ENCODE measurements at places on chromosomes 11 and 22. TPM values are rescaled to one million over a fixed set of nuclear protein-coding genes. Genes with fewer than 3 reads are reported as not detected.

The BTG4 gene
- not detected for total RNA-seq

The MALAT1 gene
- total RNA-seq = 11,138 TPM

The MFNG gene
- total RNA-seq = 10.0 TPM

The HMGXB4 gene
- 14.8 TPM for total RNA-seq

The OR51B2 gene
- 0.66 TPM for total RNA-seq

The DLG2 gene
- 8.2 TPM for total RNA-seq

The SCARF2 gene
- 10.5 TPM for total RNA-seq

The MGAT3 gene
- 1.4 TPM for total RNA-seq

The ANGPTL5 gene
- 2.5 TPM for total RNA-seq

The STK33 gene
- 18.5 TPM for total RNA-seq

GRCh38 chr22:35684270-35684700 lies 33.4 kb upstream of the APOL5 start:
- no peaks in the 10 kb centered on the region for H3K36me3 ChIP-seq
- H3K4me1 ChIP-seq = no peaks in the 10 kb centered on the region
- DNase-seq = no peak
- no peaks in the 10 kb centered on the region for H3K27me3 ChIP-seq
- no peak overlapping the region for H3K27ac ChIP-seq
- H3K4me3 ChIP-seq = no peak overlapping the region

DNA sequence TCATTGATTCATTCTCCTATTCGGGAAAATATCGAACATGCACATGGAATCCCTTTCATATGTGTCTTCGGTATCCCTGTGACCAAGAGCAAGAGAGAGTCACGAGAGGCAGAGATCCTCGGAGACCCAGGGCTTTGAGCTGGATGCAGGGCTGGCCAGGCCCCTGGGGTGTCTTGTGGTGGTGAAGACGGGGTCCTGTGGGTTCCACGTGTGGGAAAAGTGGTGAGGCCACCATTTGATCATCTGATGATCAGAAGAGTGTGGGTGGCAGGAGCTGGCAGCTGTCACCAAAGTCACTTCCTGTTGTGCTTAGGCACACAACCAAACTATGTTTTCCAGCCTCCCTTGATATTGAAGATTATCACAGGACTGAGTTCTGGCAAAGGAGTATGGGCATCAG lies 94.0 kb downstream of the BRD1 start:
- H3K4me3 ChIP-seq = no peak overlapping the region
- no peak overlapping the region for H3K27ac ChIP-seq
- H3K4me1 ChIP-seq = no peaks in the 10 kb centered on the region
- H3K36me3 ChIP-seq = no peaks in the 10 kb centered on the region
- peaks cover 19% of the 10 kb centered on the region for H3K27me3 ChIP-seq

DNA sequence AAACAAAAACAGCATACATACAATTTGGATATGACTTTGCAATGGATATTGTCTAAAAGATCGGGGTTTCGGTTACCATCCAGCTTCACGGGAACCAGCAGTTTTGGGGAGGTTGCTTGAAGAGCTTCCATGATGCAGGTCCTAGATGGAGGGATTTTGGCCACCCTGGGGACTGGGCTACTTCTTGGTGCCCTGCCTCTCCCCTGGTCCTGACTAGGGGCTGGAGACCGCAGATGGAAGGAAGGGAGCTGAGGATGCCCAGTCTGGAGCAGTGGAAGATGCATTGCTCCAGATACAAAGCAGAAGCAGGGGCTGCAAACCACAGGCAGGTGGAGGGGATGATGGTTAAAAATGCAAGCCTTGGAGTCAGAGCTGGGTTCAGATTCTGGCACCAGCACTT lies 13.5 kb downstream of the SOX10 start:
- H3K27ac ChIP-seq = no peak overlapping the region
- peaks cover 51% of the 10 kb centered on the region for H3K36me3 ChIP-seq
- no peak for DNase-seq
- no peak overlapping the region for H3K4me3 ChIP-seq

DNA sequence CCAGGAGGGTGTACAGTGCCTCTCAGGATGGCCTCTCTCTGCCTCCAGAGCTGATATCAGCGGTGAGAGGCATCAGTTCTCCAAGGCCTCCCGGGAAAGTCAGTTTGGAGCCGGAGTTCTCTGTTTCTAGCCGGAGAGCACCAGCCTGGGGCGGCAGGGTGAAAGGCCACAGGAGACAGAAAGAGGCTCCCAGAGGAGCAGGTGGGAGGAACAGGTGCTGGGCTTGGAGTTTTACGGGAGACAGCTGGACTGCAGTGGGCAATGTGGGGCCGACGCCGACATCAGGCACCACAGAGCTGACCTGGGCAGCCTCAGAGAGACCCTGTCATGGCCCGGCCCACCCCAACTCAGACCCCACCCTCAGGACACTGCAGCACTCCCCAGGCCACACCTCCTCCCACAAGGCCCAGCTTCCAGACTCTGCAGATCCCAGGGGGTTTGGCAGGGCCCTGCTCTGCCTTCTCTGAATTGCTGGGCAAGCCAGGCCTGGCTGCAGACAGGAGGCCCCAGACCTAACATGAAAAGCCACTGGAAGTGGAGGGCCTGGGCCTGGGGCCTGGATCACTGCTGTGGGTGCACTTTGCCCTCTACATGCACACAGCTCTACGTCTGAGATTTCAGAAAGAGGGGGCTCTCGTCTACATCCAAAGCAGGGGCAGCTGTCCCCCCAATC lies 885.6 kb downstream of the BRD1 start:
- no peaks in the 10 kb centered on the region for H3K36me3 ChIP-seq
- no peaks in the 10 kb centered on the region for H3K27me3 ChIP-seq
- no peaks in the 10 kb centered on the region for H3K4me1 ChIP-seq
- no peak overlapping the region for H3K27ac ChIP-seq

DNA sequence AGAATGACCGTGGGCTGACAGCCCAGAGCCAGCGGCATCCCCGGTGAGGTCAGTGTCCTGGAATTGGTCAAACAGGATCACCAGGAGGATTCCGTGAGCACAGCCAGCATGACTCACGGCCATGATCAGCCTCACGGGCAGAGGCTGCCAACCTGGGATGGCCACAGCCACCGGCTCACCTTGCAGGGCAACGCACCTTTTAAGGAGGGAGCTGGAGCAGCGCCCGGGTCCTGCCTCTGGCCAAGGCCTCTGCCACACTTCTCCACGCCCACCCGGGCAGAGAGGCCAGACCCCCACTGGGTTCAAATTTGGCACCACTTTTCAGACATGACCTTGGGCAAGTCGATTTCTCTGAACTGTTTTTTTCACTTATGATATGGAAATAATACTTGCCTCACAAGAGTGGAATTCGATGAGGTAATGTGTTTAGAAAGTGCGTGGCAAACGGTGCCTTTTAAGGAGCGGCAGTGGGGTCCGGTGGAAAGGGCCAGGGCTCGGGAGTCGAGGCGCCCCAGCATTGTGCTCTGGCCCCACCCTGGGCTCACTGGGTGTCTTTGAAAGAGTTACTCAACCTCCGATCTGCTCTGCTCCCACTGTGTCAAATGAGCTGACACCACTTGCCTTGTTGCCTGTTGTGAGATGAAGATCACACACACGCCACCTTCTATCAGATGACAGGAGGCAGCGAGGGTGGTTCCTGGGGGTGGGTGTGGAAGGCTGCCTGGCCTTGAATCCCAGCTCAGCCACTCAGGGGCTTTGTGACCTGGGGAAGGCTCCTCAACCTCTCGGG lies 16.0 kb downstream of the TXN2 start:
- no peaks in the 10 kb centered on the region for H3K36me3 ChIP-seq
- no peak overlapping the region for H3K4me3 ChIP-seq
- no peaks in the 10 kb centered on the region for H3K4me1 ChIP-seq
- H3K27ac ChIP-seq = peak overlapping the region; percentile 97
- peak; percentile 92 for DNase-seq

GRCh38 chr22:19376971-19377370 lies 54.6 kb downstream of the HIRA start:
- H3K27ac ChIP-seq = no peak overlapping the region
- DNase-seq = peak; percentile 11
- H3K4me1 ChIP-seq = no peaks in the 10 kb centered on the region
- H3K4me3 ChIP-seq = no peak overlapping the region
- H3K36me3 ChIP-seq = peaks cover 40% of the 10 kb centered on the region
